ENCODE measurements at places on chromosomes 12 and 14.
A peak's percentile ranks its signal among the peaks of the same experiment; 100 is the strongest.

DNA sequence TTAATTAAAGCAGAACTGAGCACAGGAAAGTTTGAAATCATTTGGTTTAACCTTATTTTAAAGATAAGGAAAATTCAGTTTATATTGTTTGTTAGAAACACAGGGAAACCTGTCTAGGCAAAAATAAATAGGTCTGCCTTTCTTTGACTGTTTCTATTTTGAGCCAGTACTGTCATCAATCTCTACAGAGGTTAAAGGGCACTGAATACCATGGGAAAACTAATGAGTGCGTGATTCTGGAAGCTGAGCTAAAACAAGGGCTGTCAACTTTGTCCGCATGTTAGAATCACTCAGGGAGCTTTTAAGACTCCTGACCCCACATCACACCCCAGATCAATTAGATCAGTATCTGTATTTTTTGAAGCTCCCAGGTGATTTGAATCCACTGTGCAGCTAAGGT lies 38.8 kb downstream of the NOPCHAP1 start:
- peak; percentile 14 for DNase-seq

DNA sequence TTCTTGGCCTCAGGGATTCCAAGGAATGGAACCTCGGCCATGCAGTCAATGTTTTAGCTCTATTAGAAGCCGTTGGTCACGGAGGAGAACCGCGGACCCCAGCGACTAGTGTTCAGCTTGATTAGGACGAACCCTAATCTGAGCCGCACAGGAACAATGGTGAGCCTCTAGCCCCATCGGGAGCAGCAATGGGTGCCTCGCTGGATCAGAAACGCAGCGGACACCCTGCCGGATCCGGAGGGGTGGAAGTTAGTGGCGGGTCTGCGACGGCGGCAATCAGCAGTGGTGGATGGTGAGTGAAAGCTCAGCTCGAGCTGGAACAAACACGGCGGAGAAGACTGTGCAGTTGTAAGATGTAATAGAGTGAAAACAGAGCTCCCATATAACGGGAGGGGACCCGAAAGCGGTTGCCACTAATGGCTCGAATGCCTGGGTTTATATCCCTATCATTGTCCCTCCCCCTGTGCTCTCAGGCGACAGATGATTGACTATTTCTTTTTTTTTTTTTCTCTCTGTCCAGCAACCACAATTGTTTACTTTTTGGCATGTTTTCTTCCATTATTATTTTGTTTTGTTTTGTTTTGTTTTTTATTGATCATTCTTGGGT lies 127.7 kb downstream of the ZNF664 start:
- DNase-seq: no peak

DNA sequence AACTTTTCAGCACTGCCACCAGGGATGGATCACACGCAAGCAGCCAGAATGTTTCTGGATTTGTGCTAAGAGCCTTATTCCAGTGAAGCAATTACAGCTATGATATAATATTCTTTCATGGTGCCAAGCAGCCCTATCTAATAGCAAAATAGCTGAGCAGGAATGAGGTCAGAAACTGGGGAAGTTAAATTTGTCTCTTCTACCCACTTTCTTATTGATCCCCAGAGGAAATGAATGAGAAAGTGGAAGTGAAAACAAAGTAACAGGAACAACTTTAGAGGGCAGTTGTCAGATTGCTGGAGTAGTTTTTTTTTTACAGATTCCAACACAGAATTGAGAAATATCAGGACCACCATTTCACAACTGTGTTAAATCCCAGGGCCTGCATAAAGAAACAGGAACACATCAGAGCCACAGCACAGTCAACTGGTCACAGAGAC lies 44.8 kb downstream of the GCH1 start:
- no peak for DNase-seq

DNA sequence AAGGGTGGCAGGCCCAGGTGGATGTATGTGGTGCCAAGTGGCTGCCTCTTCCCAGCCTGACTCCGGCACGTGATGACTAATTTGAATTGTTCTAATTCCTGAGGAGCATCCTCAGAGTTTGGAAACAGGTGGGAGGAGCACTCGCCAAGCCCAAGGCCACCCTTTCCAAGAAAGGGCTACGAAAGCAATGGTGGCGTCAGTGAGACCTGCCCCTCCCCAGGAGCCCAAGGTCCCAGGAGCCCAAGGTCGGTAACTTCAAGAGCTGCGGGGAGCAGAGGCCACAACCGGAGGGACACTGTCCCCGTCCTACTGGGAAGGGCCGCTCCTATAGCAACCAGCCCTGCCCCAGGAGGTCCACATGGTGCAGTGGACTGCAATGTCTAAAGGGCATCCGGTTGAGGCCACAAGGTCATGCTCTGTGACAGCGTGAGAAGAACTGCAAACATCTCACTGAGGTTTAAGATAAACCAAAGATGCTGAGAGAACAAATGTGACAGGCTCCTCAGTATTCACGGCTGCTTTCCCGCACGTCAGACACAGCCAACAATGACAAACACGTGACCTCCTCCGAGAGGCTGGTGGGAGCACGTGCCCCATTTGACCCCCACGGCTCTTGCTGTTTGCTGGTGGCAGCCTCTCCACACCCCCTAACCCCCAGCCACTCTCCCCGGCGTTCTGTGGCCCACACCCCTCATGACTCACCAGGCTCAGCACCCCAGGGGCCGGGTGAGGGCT lies 79.6 kb downstream of the ITPK1 start:
- no peak for DNase-seq

GRCh38 chr12:53738406-53739213 lies 11.4 kb upstream of the CALCOCO1 start:
- no peak for DNase-seq

GRCh38 chr12:2520722-2521246 lies 274.0 kb upstream of the FKBP4 start:
- no peak for DNase-seq

DNA sequence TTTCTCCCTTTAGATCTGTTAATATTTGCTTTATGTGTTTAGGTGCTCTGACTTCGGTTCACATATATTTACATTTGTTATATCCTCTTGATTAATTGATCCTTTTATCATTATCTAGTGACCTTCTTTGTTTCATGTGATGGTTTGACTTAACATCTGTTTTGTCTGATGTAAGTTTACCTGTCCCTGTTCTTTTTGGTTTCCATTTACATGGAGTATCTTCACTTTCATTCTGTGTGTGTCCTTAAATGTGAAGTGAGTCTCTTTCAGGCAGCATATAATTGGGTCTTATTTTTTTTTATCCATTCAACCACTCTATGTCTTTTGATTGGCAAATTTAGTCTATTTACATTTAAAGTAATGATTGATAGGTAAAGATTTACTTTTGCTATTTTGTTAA lies 24.2 kb downstream of the TRMT5 start:
- no peak for DNase-seq

DNA sequence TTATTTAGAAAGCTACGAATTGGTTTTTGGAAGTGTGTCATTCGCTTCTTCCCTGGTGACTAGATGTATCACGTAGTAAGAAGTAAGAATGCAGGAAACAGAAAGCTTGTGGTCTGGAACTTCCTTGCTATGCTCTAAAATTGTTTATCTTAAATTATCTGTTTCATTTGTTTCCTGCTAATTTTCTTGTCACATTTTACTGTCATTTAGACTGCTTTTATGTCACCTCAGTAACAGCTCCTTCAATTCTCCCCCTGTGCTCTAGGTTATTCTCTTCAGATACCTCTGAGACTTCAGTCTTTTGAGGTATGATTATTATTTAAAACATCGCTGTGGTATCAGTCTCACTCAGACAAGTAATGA lies 699 bp upstream of the CD69 start:
- DNase-seq: no peak

- DNase-seq: no peak
Measured at GRCh38 chr12:23561364-23562345, 387.8 kb downstream of the SOX5 start.

GRCh38 chr14:100857233-100857922 lies 31.5 kb downstream of the MEG3 start:
- DNase-seq: no peak

DNA sequence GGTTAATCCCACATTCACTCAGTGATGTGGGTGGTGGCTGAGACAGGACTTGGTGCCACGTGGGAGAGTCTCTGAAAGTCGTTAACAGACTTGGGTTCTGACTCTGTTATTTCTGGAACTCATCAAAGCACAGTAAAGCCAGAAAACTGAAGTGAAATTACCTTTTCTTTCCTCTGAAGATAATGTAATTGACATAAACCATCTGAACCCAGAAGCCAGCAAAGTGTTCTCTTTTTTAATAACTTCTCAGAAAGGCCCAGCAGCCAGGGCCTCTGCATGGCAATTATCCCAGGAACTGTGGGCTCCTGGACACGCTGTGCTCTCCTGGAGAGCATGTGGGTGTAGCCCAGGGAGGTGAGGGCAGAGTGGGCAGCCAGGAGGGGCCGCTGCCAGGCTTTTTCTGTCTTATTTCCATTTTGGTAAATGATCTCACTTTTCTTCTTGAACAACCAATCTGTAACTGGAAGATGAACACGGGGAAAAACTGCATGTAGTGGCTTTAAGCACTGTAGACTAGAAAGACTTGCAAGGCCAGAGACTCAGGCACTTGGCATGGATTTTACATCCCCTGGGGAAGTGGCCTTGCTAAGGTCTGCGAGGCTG lies 444.1 kb upstream of the TMEM132C start:
- no peak for DNase-seq

- no peak for DNase-seq
Measured at GRCh38 chr12:74152370-74152769, 385.3 kb upstream of the ATXN7L3B start.

- no peak for DNase-seq
Measured at GRCh38 chr12:59619461-59620240, 23.8 kb downstream of the SLC16A7 start.

DNA sequence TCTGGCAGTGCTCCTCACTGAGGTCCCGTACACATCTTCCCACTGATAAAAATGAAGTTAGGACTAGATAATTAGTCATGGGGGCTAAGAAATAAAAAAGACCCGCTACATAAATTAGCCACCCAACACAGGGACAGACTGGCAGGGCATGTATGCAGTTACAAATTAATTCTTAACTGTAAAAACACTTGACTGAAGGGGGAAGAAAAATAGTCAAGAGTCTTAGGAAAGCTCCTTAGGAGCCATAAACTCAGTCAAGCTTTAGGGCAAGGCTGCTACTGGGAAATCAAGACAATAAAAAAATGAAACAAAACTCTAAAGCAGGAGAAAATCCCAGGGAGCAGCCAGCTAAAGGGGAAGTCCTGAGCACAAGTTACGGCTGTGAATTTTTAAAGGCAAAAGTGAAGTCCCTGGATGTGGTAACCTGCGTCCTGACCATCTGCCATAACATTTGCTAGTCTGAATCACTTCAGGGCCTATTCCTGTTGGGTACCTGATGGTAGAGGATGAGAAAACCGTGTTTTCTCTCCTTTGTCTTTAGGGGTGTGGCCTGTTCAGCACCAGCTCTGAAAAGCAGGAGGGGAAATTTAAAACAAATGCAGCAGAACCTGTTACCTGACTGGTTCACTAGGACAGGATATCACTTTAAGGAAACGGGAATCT lies 7.5 kb upstream of the NPFF start:
- DNase-seq: no peak

GRCh38 chr14:73188501-73188911 lies 48.8 kb upstream of the PAPLN start:
- no peak for DNase-seq

- no peak for DNase-seq
Measured at GRCh38 chr12:67917811-67918210, 71.4 kb upstream of the IFNG-AS1 start.

GRCh38 chr12:119225454-119225853 lies 46.7 kb downstream of the HSPB8 start:
- no peak for DNase-seq

DNA sequence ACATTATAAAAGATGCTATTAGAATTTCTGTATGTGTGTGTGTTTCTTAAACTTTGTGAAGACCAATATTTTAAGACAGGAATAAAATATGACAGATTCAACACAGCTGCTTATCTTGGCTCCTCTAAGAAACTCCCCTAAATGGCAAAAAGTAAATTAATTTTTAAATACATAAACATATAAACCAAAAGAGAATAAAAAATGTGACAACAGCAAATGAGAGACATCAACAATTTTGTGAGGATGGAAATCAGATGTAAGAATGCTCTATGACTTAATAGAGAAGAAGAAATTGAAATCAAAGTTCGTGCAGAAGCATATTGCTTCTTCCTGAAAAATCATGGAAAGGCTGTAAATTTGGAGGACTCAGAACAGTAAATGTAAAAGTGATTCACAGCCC lies 1083.8 kb downstream of the FLRT2 start:
- DNase-seq: peak; percentile 68

DNA sequence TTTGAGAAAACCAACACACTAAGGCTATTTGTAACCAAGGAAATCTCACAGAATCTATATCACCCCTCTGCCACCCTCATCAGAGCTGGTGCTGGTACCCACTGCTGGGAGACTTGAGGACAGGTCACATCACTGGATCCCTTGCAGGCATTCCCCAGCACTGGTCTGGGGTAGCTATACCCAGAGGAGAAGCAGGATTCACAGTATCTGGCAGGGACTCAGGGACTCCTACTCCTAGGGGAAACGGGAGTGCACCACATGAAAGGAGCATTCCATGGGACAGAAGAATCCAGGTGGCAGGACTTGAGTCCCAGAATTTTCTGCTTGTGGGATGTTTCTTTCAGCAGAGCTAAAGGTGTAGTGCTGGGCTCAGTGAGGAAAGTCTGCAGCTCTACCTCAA lies 223.2 kb downstream of the ADGRD1 start:
- DNase-seq: no peak

DNA sequence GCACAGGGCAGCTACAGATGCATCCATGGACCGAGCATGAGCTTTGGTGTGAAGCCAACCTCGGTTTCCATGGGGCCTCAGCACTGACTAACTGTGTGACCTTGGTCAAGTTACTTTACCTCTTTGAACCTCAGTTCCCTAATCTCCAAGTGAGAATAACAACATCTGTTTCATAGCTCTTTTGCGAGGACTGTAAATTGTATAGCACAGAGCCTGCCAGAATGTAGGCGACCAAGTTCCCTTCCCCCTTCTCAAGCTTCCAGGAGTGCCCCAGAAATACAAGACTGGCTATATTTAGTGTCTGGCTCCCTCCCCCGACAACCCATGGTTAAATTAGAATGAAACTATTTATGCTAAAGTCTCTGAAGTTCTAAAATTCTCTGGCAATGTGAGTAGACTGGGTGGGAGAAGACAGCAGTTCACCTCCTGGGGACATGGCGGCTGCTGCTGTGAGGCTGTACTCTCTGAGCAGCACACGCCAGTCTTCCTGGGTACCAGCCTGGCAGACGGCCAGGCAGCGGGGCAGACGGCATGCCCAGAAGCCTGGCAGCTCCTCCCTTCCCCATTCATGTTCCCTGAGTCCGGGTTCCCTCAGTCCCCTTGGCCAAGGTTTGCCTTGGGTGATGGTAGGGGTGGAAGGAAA lies 22.0 kb upstream of the TMED10 start:
- DNase-seq: peak; percentile 60

GRCh38 chr12:52506858-52507715 lies 13.1 kb downstream of the KRT5 start:
- DNase-seq: no peak

Measured in left kidney (tissue), 8 donors.